Caco-2 (cell line): ENCODE measurements at places on chromosomes 1 and 21. TPM values are rescaled to one million over a fixed set of nuclear protein-coding genes. Genes with fewer than 3 reads are reported as not detected.
A peak's percentile ranks its signal among the peaks of the same experiment; 100 is the strongest.

Gene TRIM17
- 4.0 and 4.5 TPM in 2 replicates for total RNA-seq

Gene BNIPL
- 1.9 and 2.3 TPM in 2 replicates for total RNA-seq

Gene SGIP1
- total RNA-seq: not detected in 2 replicates

Gene PAQR6
- 4.1 and 4.6 TPM in 2 replicates for total RNA-seq

Gene SYPL2
- total RNA-seq: 0.32 and 0.45 TPM in 2 replicates

Gene SLFNL1
- total RNA-seq: 0.09 and 0.18 TPM in 2 replicates

Gene AIRE
- not detected in 2 replicates for total RNA-seq

Gene C1orf122
- 37.7 and 41.0 TPM in 2 replicates for total RNA-seq

Gene RAB42
- 2.5 and 2.9 TPM in 2 replicates for total RNA-seq

GRCh38 chr1:82695443-82695842 is 894.7 kb downstream of the ADGRL2 start:
- H3K27ac ChIP-seq: no peak overlapping the region
- H3K4me3 ChIP-seq: no peak overlapping the region
- DNase-seq: no peak
- no peaks in the 10 kb centered on the region for H3K4me1 ChIP-seq
- no peaks in the 10 kb centered on the region for H3K36me3 ChIP-seq

DNA sequence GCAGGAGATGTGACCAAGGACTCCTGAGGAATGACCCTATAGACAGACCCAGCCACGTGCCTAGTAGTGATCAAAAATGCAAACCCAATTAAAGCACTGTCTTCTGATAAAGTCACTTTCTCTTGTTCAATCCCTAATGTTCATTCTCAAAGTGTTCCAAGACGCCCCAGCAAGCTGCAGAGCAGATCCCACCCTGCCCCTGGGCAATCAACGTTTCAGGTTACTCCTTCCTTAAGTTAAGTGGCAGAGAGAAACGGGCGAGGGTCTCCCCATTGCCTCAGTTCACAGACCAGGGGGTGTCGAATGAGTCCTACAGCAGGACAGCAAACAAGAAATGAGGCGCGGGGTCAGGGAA is 699 bp upstream of the RGS2 start:
- DNase-seq: no peak
- H3K27ac ChIP-seq: peak overlapping the region; percentile 90

- H3K27me3 ChIP-seq: no peaks in the 10 kb centered on the region
- no peak overlapping the region for H3K4me3 ChIP-seq
- no peaks in the 10 kb centered on the region; the same call in 1 of the 2 replicates for H3K36me3 ChIP-seq
- no peak overlapping the region for H3K27ac ChIP-seq
- DNase-seq: no peak
These were observed 102.1 kb downstream of the JAK1 start for GRCh38 chr1:64864018-64864940.

- no peak overlapping the region for H3K27ac ChIP-seq
- no peak overlapping the region for H3K4me3 ChIP-seq
- no peaks in the 10 kb centered on the region for H3K27me3 ChIP-seq
- no peaks in the 10 kb centered on the region for H3K36me3 ChIP-seq
- DNase-seq: peak; percentile 10
- H3K4me1 ChIP-seq: no peaks in the 10 kb centered on the region
These were observed 163.0 kb upstream of the KAZN start for GRCh38 chr1:14435368-14436023.

GRCh38 chr1:36126797-36127500 is 1.9 kb upstream of the COL8A2 start:
- no peaks in the 10 kb centered on the region for H3K36me3 ChIP-seq
- H3K4me3 ChIP-seq: no peak overlapping the region
- H3K27ac ChIP-seq: no peak overlapping the region
- 0 out of 2 replicates have a peak, but pooled peaks cover 3% of the 10 kb centered on the region for H3K4me1 ChIP-seq
- no peak for DNase-seq

GRCh38 chr1:182111496-182111895 is 50.0 kb upstream of the ZNF648 start:
- no peak for DNase-seq
- no peaks in the 10 kb centered on the region for H3K36me3 ChIP-seq
- no peaks in the 10 kb centered on the region for H3K27me3 ChIP-seq
- H3K4me3 ChIP-seq: no peak overlapping the region
- H3K4me1 ChIP-seq: no peaks in the 10 kb centered on the region
- H3K27ac ChIP-seq: no peak overlapping the region

GRCh38 chr1:38297842-38298241 is 251.2 kb upstream of the POU3F1 start:
- no peaks in the 10 kb centered on the region for H3K27me3 ChIP-seq
- H3K27ac ChIP-seq: no peak overlapping the region
- no peaks in the 10 kb centered on the region for H3K36me3 ChIP-seq
- no peak for DNase-seq
- H3K4me1 ChIP-seq: no peaks in the 10 kb centered on the region

- H3K4me1 ChIP-seq: no peaks in the 10 kb centered on the region
- H3K36me3 ChIP-seq: no peaks in the 10 kb centered on the region
- DNase-seq: no peak
These were observed 34.0 kb upstream of the ABCA4 start for GRCh38 chr1:94154989-94155388.

GRCh38 chr1:2906085-2906484 is 104.6 kb upstream of the TTC34 start:
- no peak overlapping the region for H3K27ac ChIP-seq
- no peak for DNase-seq
- no peak overlapping the region for H3K4me3 ChIP-seq
- no peaks in the 10 kb centered on the region for H3K4me1 ChIP-seq
- no peaks in the 10 kb centered on the region for H3K27me3 ChIP-seq

- H3K4me1 ChIP-seq: no peaks in the 10 kb centered on the region
- no peak overlapping the region for H3K4me3 ChIP-seq
- H3K27me3 ChIP-seq: no peaks in the 10 kb centered on the region
These were observed 24.7 kb upstream of the STUM start for GRCh38 chr1:226523646-226524406.

DNA sequence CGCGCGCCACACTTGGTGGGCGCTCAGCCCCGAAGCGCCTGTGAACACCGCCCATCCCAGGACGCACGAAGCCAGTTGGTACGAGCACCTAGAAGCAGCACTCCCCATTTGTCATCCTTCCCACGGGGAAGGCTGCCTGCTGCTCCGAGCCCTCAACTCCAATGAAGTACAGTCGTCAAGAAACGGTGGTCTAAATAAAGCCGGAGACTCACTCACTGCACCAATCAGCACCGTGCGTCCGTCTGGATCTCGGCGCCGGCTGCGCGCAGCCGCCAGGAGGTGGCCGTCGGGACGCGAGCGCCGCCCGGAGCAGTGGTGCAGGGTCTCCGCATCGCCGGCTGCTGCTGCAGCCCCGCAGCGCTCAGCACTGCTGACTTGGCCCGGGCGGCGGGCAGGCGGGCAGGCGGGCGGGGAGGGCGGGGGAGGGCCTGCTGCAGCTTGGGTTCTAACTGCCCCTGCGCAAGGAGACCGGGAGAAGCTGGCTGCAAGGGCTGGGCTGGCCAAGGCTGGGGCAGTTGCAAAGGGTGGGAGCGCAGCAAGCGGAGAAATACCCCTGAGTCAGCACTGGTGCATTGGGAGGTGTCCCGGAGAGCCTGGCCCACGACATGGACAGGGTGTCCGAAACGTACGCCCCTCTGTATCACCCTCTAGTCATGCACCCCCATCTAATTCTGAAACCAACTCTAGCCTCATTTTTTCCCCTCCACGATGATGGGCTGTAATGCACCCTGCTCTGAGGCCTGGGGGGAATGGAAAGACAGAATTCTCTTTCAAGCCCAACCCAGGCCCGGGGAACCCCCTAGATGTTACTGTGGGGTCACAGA is 35.8 kb upstream of the H6PD start:
- no peak overlapping the region for H3K4me3 ChIP-seq
- no peak for DNase-seq
- H3K27ac ChIP-seq: no peak overlapping the region
- H3K36me3 ChIP-seq: no peaks in the 10 kb centered on the region
- peaks cover 16% of the 10 kb centered on the region for H3K4me1 ChIP-seq

DNA sequence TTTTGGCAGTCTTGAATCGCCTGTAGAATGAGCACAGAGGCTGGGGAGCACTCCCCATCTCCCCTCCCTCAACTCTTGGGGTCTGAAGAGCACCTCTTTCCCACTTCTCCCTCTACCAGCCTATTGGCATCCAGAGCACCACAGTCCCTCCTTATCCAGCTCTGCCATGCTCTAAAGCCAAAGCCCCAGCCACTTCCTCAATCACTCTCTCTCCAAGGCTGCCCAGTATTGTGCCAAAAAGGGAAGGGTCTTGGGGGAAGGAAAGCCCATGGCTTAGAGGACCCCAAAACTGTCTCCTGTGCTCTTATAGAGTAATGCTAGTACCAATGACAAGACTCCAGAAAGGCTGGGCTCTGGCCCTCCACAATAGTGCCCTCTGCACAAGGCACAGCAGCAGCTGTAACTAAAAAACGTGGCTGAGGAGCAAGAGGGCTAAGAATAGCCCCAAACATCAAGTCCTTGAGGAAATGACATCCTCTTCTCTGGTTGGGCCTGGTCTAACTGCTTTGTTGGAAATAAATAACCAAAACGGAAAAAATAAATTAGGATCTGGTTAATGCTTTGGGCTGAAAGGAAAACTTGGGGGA is 28.4 kb downstream of the SLC27A3 start:
- H3K4me1 ChIP-seq: no peaks in the 10 kb centered on the region
- no peaks in the 10 kb centered on the region for H3K27me3 ChIP-seq
- H3K27ac ChIP-seq: no peak overlapping the region
- H3K36me3 ChIP-seq: no peaks in the 10 kb centered on the region
- DNase-seq: no peak

DNA sequence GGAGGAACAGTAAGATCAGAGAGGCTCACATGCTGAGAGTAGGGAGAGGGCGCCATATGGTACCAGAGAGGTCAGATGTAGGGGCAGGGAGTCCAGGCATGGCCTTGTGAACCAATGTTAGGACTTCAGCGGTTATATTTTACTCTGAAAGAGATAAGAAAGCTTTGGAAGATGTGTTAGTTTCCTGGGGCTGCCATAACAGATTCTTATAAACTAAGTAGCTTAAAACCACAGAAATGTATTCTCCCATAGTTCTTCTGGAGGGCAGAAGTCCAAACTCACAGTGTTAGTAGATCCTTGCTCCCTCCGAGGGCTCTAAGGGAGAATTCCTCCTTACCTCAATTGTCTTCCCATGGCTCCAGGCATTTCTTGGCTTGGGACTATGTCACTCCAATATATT is 502.5 kb upstream of the ADGRL2 start:
- no peak overlapping the region for H3K4me3 ChIP-seq
- H3K4me1 ChIP-seq: no peaks in the 10 kb centered on the region
- H3K36me3 ChIP-seq: no peaks in the 10 kb centered on the region
- no peak for DNase-seq

DNA sequence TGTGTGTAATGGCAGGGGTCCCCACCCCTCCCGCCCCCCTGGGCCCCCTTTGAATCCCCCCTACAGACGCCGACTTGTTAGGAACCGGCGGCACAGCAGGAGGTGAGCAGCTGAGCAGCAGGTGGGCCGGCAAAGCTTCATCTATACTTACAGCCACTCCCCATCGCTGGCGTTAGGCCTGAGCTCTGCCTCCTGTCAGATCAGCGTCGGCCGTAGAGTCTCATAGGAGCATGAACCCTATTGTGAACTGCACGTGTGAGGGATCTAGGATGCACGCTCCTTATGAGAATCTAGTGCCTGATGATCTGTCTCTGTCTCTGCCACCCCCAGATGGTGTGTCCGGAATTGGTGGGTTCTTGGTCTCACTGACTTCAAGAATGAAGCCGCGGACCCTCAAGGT is 14.9 kb upstream of the VPS26C start:
- peak; percentile 34 for DNase-seq
- H3K4me1 ChIP-seq: no peaks in the 10 kb centered on the region
- no peak overlapping the region for H3K27ac ChIP-seq

DNA sequence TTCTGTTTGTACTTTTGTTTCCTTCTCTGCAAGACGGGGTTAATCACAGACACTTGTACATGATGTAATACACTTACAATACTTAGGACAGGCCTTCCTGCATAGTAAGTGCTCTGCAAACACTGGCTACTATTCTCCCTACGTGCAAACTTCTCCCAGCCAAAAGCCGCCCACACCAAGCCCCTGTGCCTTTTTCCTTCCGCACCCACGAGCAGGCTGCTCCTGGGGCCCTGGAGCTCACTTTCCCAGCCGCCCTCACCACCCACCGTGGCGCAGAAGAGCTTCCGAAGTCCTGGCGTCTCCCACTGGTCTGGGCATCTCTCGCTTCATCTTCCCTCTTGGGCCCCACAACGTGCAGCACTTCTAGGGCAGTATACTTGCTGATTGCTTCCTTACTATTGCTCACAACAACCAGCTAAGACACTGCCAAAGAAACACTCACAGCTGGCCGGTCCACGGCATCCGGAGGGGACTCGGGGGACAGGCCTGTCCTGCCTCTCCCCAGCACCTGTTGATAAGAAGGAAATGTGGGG is 22.5 kb upstream of the GPR157 start:
- no peaks in the 10 kb centered on the region for H3K27me3 ChIP-seq
- H3K4me3 ChIP-seq: no peak overlapping the region
- peak overlapping the region; percentile 50 for H3K27ac ChIP-seq

GRCh38 chr1:234515821-234516241 is 36.9 kb upstream of the TARBP1 start:
- no peaks in the 10 kb centered on the region for H3K36me3 ChIP-seq
- no peak overlapping the region for H3K4me3 ChIP-seq
- H3K4me1 ChIP-seq: peaks cover 11% of the 10 kb centered on the region

DNA sequence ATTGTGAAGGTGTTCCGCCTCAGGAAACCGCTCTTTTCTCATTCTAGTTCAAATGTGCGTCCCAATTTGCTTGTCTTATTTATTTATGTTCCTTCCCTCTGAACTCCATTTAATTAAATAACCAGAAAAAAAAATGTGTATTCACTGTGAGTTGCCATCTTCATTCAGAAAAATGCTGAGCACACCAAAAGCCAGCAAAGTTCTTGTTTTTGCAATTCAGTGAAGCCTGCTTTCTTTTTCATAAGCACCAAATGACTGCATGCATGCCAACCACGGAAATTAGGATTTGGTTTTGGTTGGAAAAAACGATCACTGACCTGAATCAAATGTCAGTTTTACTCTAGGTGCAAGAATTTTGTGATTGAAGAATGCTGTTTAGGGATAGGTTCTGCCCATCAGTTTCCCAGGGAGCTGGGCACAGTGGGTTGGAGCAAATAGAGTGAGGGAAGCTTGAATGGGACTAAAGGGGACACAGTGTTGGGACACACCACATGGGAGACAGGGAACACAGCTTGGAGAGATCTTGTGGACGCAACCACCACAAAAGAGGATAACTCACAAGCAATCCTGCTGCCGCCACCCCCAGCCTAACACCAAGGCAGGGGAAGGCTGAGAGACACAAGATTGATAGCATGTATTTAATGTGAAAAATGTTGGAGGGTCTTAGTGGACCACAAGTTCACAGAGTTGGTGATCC is 183.4 kb upstream of the GALNT2 start:
- no peak overlapping the region for H3K27ac ChIP-seq
- no peaks in the 10 kb centered on the region for H3K4me1 ChIP-seq
- no peak overlapping the region for H3K4me3 ChIP-seq
